Thyroid gland (tissue), 4 donors: ENCODE measurements at places on chromosomes 16 and 17. TPM values are rescaled to one million over a fixed set of nuclear protein-coding genes. Genes with fewer than 3 reads are reported as not detected.
A peak's percentile ranks its signal among the peaks of the same experiment; 100 is the strongest.

- H3K4me3 ChIP-seq, result no peak overlapping the region
- no peaks in the 10 kb centered on the region for H3K36me3 ChIP-seq
- H3K27ac ChIP-seq, result no peak overlapping the region
- H3K27me3 ChIP-seq, result no peaks in the 10 kb centered on the region
- DNase-seq, result no peak
Measured at GRCh38 chr17:6479622-6480302, 35.5 kb downstream of the PIMREG start.

- no peak overlapping the region for H3K4me3 ChIP-seq
- peak overlapping the region; percentile 84 for H3K27ac ChIP-seq
- H3K27me3 ChIP-seq, result no peaks in the 10 kb centered on the region
- peaks cover 67% of the 10 kb centered on the region for H3K4me1 ChIP-seq
Measured at GRCh38 chr17:44110823-44111633, 12.4 kb downstream of the HDAC5 start.

DNA sequence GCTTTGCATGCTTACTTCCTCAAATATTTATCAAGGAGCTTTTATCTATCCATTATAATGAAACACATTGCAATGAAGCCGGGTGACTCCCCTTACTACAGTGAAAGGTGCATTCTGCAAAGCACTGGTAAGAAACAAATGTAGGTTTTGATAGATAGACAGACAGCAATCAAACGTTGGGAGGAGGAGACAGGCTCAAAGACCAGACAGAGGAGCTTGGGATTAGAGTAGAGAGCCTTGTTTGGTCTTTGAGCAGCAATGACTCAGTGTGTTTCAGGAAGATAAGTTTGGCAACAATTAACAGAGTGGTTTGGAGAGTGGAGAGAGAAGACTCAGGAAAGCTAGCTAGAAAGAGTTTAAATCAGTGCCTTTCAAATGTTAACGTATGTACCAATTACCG lies 68.8 kb downstream of the ZNF18 start:
- no peak overlapping the region for H3K4me3 ChIP-seq
- H3K27ac ChIP-seq, result no peak overlapping the region
- H3K27me3 ChIP-seq, result no peaks in the 10 kb centered on the region

- DNase-seq, result no peak
- H3K4me3 ChIP-seq, result no peak overlapping the region
- H3K4me1 ChIP-seq, result no peaks in the 10 kb centered on the region
- no peaks in the 10 kb centered on the region for H3K27me3 ChIP-seq
- H3K27ac ChIP-seq, result no peak overlapping the region
- H3K36me3 ChIP-seq, result no peaks in the 10 kb centered on the region
Measured at GRCh38 chr17:43745541-43745940, 13.1 kb downstream of the SOST start.

DNA sequence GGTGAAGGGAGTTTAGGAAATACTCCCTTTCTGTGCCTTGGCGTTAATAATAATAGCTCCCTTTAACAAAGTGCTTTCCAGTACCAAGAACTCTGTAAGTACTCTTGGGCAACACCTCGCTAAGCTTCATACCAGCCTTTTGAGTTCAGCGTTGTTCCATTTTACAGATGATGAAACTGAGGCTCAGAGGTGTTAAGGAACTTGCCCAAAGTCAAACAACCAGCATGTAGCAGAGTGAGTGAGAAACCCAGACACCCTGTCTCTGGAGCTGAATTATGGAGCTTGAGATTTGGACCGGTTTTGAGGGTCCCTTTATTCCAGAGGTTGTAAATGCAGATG lies 607 bp downstream of the KATNIP start:
- H3K4me1 ChIP-seq, result peaks cover 38% of the 10 kb centered on the region
- no peak for DNase-seq
- H3K27me3 ChIP-seq, result no peaks in the 10 kb centered on the region
- H3K36me3 ChIP-seq, result no peaks in the 10 kb centered on the region
- H3K27ac ChIP-seq, result no peak overlapping the region
- H3K4me3 ChIP-seq, result peak overlapping the region; percentile 77

DNA sequence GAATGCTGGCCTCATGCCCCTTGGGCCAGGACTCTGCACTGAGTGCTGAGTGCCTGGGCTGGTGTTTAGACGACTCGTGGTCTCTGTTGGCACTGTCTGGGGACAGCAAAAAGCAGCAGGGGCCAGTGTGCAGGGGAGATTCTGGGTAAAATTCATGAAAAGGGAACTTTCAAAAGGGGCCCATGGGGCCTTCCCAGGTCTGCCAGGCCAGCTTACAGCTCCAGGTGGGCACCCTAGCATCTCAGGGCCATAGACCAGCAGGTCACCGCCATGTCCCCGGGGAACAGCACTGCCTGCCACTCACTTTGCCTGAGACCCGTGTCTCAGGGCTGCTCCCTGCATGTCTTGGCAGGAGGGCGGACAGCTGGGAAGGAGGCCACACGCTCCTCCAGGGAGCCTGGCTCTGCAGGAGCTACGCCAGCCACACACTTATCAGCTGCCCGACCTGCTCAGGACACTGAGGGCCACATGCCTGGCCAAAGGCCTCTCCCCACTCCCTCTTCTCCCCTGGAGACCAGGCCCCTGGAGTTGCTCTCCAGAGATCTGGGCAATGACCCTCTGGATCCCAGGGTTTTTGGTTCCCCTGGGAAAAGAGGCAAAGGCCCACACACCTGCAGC lies 8.8 kb upstream of the FASN start:
- H3K36me3 ChIP-seq, result no peaks in the 10 kb centered on the region
- H3K27ac ChIP-seq, result peak overlapping the region; percentile 97
- H3K4me3 ChIP-seq, result no peak overlapping the region
- DNase-seq, result peak; percentile 42
- no peaks in the 10 kb centered on the region for H3K27me3 ChIP-seq
- H3K4me1 ChIP-seq, result peaks cover 54% of the 10 kb centered on the region

DNA sequence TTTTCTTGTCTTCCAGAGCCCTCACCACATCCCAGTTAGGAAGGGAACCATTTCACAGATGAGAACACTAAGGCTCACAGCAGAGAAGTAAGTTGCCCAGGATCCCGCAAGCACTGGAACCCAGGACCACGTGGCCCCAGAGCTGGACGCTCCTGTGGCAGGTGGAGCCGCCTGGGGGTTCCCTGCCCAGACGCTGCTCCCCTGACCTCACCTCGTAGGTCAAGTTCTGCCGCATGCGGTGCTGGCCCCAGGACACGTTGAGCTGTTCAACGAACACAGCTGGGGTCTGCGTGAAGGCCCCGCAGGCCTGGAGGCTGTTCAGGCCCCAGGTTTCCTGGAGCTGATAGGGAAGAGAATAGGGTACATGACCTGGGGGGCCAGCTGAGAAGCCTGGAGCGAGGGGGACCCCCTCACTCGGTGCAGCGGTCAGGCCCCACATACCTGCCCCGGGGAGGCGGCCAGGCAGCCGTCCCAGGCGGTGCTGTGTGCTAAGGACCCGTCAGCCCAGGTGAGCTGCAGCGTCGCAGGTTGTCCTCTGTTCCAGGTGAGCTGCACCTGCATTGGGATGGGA lies 54.1 kb downstream of the RMI2 start:
- H3K27me3 ChIP-seq, result no peaks in the 10 kb centered on the region
- H3K4me1 ChIP-seq, result peaks cover 7% of the 10 kb centered on the region
- no peak overlapping the region for H3K27ac ChIP-seq
- no peaks in the 10 kb centered on the region for H3K36me3 ChIP-seq
- DNase-seq, result no peak
- no peak overlapping the region for H3K4me3 ChIP-seq

DNA sequence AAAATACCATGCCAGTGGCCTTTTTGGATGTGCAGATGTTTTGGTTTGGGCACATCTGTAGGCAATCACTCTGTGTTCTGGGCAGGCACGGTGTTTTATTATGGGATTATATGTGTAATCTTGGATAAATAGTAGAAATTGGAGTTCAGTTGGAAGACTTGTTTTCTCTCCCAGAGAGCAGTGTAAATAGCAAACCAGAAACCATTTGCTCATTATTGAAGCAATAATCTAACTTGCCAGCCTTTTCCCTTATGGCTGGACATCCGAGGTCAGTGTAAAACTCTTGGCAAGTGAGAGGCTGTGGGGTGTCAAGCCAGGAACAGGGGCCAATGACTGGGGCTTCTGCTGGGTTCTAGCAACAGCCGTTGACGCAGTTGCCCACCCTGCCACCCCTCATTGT lies 69.9 kb downstream of the IRX3 start:
- H3K4me3 ChIP-seq, result no peak overlapping the region
- no peaks in the 10 kb centered on the region for H3K4me1 ChIP-seq
- no peaks in the 10 kb centered on the region for H3K27me3 ChIP-seq

DNA sequence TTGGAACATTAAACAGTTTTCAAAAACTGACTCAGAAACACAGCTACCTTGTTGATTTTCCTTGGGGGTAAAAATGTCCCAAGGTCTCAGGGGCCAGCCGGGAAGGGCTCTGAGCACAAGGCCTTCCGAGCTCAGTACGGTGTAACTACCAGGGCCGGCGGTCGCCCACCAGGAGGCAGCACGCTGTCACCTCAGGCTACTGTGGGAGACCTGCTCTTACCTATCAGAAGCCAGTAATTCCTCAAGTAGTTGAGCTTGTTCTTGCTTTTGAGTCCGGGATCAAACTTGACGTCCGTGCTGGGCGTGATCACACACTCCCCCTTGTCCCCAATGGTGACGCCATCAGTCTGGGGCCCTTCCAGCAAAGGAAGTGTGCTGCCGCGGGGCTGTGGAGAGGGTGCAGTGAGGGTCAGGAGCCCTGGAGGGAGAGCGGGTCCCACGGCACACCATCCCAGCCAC lies 43.4 kb upstream of the ICAM2 start:
- no peaks in the 10 kb centered on the region for H3K27me3 ChIP-seq
- peak overlapping the region; percentile 67 for H3K27ac ChIP-seq
- peaks cover 9% of the 10 kb centered on the region for H3K4me1 ChIP-seq

DNA sequence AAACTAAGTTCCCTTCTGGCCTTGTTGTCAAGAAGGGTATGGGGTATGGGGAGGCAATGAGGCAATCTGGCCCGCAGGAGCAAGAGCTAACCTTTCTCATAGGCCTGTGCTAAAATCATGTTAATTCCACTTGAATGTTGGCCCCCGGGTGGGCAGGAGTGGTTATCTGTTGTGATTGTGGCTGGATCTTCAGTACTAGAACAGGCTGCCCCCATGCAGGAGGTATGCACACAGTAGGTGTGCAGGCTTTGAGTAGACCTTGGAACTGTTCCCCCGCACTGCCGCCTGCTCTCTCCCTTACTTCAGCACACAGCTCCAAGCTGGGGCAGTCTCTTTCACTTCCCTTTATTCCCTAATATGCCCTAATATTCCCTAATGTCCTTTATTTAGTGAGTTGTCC lies 52.4 kb upstream of the TANGO6 start:
- no peaks in the 10 kb centered on the region for H3K27me3 ChIP-seq
- peak overlapping the region; percentile 73 for H3K27ac ChIP-seq
- H3K4me3 ChIP-seq, result no peak overlapping the region
- no peaks in the 10 kb centered on the region for H3K36me3 ChIP-seq
- peaks cover 17% of the 10 kb centered on the region for H3K4me1 ChIP-seq

DNA sequence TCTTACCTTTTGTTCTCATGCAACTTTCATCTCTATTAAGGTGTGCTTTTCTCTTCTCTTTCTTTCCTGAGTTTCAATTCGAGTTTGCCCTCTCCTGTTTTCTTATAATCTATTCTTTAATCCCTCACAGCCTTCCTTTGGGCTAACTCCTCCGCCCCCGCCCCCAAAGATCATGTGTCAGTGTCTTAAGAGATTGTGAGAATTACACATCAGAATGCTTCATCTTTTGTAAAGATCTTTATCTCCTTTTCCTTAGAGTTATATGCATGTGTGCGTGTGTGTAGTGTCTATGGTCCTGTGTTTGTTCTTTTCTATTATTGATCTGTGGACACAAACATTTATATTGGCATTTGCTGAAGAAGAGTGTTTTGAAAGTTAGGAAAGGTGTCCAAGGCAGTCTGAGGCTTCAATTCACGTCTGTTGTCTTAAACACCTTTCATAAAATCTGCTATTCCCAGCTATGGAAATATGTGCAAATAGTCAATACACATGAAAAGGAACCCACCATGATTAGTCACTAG lies 6.1 kb upstream of the ALDH3A2 start:
- H3K27ac ChIP-seq, result no peak overlapping the region
- peaks cover 26% of the 10 kb centered on the region for H3K4me1 ChIP-seq
- no peak overlapping the region for H3K4me3 ChIP-seq
- H3K36me3 ChIP-seq, result no peaks in the 10 kb centered on the region

DNA sequence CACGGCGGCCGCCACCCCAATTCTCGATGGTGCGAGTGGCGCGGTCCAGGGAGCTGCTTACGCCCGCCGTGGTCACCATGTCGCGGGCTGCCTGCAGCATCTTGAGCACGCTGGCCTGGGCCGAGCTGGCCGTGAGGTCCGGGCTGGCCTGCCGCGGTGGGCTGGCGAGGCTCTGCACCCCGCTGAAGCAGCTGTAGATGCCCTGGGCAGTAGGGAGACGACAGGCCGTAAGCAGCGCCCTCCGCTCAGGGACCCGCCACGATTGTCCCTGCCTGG lies 16.4 kb downstream of the GRIN2C start:
- H3K4me1 ChIP-seq, result peaks cover 35% of the 10 kb centered on the region
- no peak overlapping the region for H3K4me3 ChIP-seq
- H3K36me3 ChIP-seq, result no peaks in the 10 kb centered on the region
- no peaks in the 10 kb centered on the region for H3K27me3 ChIP-seq

- DNase-seq, result peak; percentile 36
- H3K27ac ChIP-seq, result no peak overlapping the region
- peaks cover 6% of the 10 kb centered on the region for H3K4me1 ChIP-seq
- H3K4me3 ChIP-seq, result no peak overlapping the region
Measured at GRCh38 chr16:3004781-3005284, 7.9 kb upstream of the CLDN9 start.

DNA sequence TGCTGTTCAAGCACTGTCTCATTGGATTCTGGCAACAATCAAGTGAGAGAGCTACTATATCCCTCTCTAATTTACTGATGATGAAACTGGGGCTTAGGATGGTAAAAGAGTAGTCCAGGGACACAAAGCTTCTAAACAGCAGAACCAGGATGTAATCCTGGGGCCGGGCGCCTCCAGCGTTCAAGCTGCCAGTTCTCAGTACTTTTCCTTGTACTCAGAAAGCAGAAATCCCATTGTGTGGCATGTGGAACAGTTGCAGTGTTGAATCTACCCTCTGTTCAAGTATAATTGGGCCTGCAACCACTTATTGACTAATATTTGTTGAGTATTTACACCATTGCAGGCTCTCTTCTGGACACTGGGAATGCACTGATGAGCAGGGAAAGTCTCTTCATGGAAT lies 14.5 kb upstream of the CDH13 start:
- H3K4me3 ChIP-seq, result no peak overlapping the region
- H3K4me1 ChIP-seq, result no peaks in the 10 kb centered on the region
- no peaks in the 10 kb centered on the region for H3K27me3 ChIP-seq
- H3K27ac ChIP-seq, result no peak overlapping the region

GRCh38 chr16:72502594-72503005 lies 330.6 kb upstream of the PMFBP1 start:
- no peaks in the 10 kb centered on the region for H3K4me1 ChIP-seq
- H3K27ac ChIP-seq, result no peak overlapping the region
- H3K27me3 ChIP-seq, result no peaks in the 10 kb centered on the region
- no peaks in the 10 kb centered on the region for H3K36me3 ChIP-seq
- H3K4me3 ChIP-seq, result no peak overlapping the region

Gene ACE
- 1.1 TPM for total RNA-seq

Gene CLDN7
- 161 TPM for total RNA-seq

Gene FOXL1
- 0.75 TPM for total RNA-seq

Gene GFAP
- total RNA-seq, result 0.33 TPM
